ENCODE measurements at places on chromosomes 1 and 21. TPM values are rescaled to one million over a fixed set of nuclear protein-coding genes. Genes with fewer than 3 reads are reported as not detected.

- DNase-seq: no peak
These were observed 95.5 kb upstream of the DPT start for GRCh38 chr1:168824418-168825065.

GRCh38 chr1:72394457-72394856 lies 112.1 kb upstream of the NEGR1 start:
- no peak for DNase-seq

- no peak for DNase-seq
These were observed 40.4 kb downstream of the HUNK start for GRCh38 chr21:31913182-31913608.

GRCh38 chr1:87816646-87817045 lies 488.0 kb downstream of the LMO4 start:
- no peak for DNase-seq

Gene OR2L13
- total RNA-seq: not detected

DNA sequence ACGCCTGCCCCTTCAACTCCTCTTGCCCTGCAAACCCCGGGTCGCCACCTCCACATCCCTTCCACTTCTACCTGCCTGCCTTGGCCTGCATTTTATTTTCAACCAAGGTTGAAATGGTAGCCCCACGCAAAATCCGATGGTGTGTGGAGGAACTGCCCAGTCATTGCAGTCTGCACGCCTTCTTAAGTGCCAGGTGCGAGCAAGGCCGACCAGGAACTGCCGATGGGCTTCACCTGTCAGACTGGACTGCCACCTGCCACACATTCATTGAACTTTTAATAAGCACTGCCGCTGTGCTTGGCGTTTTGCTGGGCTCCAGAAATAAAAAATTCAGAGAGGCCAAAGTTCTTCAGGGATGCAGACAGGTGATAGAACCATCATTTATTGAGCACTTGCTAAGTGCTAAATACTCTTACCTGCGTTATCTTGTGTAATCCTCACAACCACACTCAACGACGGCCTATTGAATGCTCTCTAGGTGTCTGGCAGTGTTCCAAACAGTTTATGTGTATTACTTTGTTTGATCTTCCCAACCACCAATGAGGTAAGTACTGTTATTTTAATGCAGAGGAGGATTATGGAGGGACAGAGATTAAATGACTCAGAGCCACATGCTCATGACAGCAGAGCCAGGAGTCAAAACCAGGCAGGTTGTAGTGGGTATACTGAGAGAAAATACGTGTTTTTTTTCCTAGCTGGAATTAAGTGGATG lies 36.2 kb downstream of the CACHD1 start:
- DNase-seq: peak; percentile 66

DNA sequence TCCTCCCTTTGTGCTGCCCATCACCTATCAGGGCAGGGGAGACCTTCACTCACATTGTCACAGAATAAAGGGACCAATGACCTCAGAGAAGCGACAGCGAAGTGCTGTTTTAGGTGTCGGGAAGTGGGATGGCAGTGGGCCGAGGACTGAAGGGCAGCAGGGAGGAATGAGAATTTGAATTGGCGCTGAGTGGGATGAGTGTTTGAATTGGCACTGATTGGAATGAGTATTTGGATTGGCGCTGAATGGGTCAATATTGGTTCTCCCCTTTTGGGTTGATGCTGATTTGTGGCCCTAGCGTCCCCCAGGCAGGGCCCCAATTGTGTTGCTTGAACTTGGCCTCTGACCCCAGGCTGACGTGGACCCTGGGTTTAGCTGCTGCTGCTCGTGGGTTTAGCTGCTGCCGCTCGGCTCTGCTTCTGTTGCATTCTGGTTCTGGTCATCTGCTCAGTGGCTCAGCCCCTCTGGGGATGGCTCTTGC lies 12.4 kb upstream of the UMODL1 start:
- peak; percentile 74 for DNase-seq

Gene MCOLN2
- total RNA-seq: 10.1 TPM

DNA sequence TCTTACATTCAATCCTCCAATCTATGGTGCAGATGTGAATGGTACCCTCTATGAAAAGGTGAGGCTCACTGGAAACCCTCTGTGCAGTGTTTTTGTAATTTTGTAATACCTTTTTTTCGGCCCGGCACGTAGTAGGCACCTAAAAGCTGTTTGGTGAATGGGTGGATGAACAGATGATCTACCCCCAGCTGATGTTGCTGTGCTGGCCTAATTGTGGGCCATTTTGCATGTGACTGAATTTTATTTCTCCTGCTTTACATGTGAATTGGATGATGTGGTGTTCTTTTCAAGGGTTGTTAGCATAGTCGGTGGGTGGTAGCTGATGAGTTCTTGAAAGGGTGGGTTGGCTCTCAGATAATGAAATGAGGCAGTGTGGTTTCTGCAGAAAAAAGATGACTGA lies 10.4 kb downstream of the KDM4A start:
- DNase-seq: no peak

GRCh38 chr21:33267250-33267649 lies 1.1 kb downstream of the IL10RB start:
- no peak for DNase-seq

Gene FAM78B
- 1.2 TPM for total RNA-seq

All from upper lobe of right lung (tissue), 1 donor.